ENCODE measurements at places on chromosomes 3 and 15.

DNA sequence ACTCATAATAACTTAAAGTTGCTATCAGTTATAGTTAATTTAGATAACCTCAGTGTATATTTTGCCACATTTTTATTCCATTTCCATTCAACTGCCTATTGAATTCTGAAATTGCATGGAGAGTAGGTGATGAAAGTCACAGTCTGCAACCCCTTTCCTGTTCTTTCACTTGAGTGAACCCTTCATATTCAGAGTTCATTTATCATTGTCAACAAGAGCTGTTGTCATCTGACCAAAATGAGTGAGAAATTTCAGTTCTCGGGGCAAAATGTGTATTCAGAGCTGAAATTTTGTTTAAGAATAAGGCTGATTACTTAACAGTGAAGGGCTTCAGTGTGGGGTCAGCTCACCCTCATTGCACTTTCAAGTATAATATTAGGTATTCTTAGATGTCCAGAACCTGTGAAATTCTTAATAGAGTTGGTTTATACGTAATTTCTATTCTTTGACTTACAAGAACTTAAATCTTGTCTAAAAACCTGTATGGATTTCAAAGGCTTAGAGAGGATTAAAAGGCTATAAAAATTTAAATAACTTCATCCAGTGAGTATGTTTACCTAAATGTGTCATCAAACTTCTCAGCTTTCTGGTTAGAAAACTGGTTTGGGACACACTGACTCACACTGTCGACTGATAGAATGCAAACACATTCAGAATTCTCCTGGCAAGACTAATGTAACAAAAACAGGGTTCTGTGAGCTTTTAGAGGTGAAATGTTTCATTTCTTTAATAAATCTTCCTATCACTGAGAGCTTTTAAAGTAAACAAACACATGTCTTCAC is 92.2 kb downstream of the CMSS1 start:
- no peak for DNase-seq

DNA sequence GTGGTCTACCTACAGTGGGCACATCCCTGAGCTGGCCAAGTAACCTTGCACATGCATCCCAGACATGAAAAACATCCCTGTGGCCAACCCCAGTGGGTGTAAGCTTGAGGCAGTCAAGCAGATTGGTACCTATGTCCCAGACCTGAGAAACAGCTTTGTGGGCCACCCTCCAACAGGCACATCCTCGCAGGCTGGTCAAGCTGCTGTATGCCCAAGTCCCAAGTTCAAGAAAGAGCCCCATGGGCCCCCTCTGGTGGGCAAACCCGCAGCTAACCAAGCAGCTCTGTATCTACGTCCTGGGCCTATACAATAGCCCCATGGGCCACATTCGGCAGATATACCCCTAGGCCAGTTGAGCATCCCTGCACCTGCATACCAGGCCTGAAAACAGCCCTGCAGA is 186.3 kb upstream of the GPR149 start:
- no peak for DNase-seq

GRCh38 chr15:51842852-51843737 is 13.6 kb downstream of the TMOD3 start:
- DNase-seq: no peak

DNA sequence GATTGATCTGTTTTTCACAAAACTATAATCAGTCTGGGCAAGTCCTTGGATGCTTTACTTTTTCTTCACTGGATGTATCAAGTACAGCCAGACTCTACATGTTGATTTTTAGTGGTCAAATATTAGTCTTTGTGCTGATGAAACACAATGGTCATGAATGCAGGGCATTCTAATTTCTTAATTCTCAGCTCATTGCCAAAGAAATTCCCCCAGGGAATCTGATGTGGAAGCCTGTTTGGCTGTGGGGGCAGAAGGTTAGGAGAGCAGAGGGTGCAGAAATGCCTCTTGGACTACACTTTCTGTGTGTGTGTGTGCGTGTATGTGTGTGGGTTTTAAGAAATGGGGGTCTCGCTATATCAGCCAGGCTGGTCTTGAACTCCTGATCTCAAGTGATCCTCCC is 48.7 kb upstream of the HACD2 start:
- DNase-seq: no peak

DNA sequence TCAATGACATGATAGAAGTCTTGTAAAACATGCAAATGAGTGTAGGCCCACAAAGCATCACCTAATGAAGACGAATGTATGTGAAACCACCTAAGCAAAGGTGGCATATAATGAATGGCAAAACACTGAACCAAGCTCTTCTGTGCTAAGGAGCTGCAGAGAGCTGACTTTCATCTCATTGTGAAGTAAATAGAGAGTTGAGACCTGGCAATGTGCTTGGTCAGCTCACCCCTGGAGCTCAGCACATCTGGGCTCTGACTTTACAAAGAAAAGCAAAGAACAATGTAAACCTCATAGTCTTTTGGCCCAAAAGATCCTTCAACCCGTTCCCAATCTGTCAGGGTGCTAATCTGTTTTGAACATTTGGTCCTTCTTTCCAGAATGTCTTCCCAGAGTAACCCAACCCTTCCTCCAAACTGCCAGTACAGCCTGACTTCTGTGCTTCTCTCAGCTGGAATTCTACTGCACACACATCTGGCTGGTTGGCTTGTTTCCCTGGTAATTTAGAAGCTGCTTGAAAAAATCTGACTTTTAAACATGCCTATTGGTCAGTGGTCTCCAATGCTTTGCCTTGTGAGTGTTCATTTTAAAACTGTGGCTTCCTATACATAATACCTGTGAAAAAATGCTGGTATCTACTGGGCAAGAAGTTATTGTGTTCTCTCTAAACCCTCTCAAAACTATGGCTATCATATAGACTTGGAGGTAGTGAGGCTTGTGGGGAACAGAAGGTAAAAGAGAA is 101.7 kb downstream of the CD200R1L start:
- DNase-seq: peak; percentile 77

DNA sequence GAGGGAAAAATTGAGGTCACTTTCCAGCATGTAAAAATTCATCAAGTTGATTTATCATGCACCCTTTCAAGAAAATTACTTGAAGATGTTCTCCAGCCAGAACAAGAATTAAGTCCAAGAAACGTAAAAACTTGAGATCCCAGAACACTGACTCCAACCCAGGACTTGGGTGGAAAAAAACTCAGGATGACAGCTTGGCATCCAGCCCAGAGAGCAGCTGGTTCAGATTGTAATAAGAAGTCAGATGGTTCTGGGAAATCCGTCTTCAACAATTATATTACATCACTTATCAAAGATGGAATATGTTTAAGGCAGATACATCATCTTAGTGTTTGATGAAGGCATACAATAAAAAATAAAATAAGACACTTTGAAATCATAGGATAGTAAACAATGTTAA is 23.0 kb upstream of the DNAJC13 start:
- peak; percentile 65 for DNase-seq

- DNase-seq: no peak
Measured at GRCh38 chr3:180881065-180881801, 31.2 kb upstream of the FXR1 start.

DNA sequence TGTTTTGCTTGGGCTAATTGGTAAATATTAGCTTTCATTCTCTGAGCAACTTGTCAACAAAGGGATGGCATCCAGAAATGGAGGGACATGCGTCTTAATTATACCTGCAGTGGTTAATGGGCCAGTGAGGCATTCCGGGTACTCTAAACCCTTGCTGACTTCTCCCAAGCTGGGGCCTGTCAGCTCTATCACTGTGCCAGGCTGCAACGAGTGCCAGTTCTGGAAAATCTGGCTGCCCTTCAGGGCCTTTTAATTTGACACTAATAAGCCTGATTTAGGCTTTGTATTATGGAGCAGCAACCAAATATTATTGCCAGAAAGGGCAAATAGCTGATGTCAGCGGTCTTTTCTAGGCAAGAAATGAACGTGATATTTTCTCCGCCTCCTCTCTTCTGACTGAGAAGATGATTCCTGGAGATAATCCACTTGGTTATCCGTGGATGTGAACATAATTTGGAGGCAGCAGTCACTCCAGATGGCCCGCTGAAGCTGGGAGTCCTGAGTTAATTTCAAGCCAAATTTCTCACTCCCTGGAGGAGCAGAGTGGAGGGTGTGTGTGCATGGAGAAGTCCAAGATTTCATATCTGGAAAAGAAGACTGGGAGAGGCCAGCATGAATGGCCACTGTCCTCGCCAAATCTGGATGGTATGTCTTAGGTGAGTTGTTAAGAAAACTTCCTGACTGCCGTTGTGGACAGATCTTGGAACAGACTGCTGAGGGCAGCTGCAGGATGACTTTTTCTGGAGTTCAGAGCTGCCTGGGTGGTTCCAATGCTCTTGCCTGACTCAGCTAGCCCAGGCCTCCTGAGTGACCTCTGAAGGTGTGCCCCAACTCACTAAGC is 44.4 kb upstream of the PSMD6 start:
- DNase-seq: peak; percentile 45

DNA sequence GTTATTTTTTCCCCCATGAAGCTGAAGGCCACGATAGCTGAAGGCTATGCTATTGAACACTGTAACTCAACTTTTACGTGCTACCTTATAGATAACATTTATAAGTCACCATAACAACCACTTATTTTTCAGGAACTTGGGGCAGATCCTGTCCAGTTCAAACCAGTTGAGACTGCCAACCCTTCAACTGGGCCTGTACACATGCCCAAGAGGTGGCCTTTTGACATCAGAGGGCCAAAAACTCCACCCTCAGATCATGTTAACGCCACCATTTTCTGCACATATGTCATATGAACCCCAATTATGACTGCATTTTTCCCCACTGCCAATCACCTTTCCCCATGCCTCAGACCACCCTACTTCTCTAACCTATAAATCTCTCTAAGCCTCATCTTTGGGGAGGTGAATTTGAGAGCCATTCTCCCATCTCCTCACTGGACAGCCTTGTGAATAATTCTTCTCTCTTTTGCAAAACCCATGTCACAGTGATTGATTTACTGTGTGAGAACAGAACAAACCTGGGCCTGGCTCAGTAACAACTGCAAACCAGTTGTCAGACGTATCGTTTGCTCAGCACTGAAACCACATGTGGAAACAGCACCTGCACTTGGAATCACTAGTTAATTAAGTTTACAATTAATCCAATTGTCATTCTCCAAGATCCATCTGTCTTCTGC is 42.5 kb downstream of the ZNF445 start:
- DNase-seq: no peak

GRCh38 chr3:154013736-154014135 is 107.5 kb upstream of the ARHGEF26 start:
- DNase-seq: peak; percentile 56

- DNase-seq: no peak
Measured at GRCh38 chr15:70525551-70525950, 237.8 kb downstream of the UACA start.

DNA sequence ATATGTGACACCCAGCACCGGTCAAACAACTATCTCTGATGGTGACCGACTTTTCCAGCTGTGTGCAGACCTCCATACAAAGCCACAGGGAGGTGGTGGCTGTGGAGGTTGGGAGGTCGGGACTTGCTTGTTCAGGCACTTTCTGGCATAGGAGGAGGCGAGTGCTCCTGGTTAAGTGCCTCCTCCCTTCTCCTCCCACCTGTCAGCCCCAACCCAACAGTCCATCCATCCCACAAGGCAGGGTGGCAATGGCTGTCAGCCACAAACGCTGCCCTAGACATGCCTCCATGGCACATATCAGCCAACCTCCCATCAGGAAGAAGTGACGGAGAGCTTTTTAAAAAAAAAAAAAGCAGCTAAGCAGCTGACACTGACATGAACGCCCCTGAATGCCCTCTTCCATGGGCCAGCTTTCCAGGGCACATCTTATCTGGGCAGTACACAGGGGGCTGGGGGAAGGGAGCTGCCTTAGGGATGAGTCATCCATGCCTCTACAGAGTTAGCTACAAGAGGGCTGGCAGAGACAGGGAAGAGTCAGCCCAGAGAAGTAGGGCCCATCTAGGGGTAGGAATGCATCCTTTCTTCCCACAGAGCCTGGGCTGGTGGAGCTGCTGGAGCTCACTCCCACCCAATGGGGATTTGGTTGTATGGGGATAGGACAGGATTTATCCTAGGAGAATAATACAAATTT is 41.2 kb downstream of the CCDC12 start:
- DNase-seq: peak; percentile 83

DNA sequence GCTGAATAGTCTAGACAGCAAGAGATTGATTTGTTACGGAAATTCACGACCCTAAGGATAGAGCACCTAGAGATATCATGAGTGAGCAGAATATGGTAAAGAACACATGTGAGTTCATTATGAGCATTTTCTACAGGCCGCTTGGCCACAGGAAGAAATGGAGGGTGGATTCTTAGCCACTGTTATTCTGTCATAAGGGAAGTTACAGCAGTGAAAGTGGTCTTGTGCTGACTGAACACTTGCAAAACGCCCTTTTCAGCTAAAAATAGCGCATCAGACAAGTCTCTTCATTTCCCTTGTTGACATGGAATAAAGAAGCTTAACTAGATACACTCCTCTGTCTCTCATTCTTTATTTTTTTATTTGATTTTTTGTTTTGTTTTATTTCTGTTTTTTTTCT is 19.8 kb downstream of the DGKG start:
- no peak for DNase-seq

- no peak for DNase-seq
Measured at GRCh38 chr3:131658771-131659170, 156.0 kb upstream of the MRPL3 start.

DNA sequence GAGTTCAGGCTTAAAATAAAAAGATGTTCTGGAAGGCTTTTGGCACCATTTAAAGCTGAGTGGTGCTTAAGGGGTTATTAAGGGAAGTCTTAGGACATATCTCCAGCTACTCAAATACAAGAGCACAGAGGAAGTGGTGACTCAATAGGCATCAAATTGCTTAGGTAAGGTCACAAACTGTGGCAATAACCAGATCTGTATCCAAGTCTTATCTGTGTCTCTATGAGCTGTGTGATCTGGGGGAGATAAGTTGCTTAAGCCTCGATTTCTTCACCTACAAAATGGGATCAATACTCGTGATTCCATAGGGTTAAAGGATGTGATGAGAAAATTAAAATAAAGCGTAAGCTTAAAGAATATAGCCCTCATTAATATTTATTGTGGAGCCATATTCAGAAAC is 7.6 kb downstream of the HDC start:
- no peak for DNase-seq

DNA sequence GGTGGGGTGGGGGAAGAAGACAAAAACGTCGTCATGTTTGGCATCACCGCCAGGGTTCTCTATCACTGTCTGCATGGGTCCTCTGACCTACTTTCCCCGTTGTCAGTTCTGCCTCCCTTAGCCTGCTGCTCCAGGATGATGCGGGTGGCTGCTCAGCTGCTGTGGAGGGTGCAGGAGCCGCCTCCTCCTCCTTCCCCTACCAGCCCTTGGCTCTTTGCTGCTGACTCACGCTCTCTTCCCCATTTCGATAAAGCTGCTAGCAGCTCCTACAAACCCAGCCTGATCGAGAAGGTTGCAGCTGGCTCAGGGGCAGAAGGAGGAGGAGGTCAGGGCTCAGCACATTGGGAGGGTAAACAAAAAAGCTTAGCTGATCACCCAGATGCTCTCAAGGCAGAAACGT is 49.5 kb upstream of the SEC13 start:
- DNase-seq: no peak

DNA sequence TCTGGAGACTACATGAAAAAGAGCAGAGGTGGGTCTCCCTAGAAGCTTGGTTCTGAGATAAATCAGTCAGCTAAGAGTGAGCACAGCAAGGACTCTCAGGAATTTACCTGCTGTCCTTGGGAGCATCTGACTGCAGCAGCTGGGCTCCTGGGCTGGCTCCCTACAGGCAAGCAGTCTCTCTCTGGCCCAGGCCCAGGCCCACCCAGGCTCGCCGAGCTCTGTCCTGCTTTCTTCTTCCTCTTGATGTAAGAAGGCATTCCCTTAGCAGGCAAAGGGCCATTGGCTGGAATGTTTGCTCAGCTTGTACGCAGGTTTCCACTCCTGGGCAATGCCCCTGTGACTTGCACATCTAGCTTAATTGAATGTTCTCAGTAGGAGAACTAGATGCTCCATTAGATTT is 4.3 kb upstream of the RBP2 start:
- DNase-seq: no peak

All from right hindlimb (tissue), 1 donor.